ENCODE measurements at places on chromosomes 12 and 14.

- no peak for DNase-seq
These were observed 13.6 kb downstream of the LRRK2 start for GRCh38 chr12:40238266-40238902.

DNA sequence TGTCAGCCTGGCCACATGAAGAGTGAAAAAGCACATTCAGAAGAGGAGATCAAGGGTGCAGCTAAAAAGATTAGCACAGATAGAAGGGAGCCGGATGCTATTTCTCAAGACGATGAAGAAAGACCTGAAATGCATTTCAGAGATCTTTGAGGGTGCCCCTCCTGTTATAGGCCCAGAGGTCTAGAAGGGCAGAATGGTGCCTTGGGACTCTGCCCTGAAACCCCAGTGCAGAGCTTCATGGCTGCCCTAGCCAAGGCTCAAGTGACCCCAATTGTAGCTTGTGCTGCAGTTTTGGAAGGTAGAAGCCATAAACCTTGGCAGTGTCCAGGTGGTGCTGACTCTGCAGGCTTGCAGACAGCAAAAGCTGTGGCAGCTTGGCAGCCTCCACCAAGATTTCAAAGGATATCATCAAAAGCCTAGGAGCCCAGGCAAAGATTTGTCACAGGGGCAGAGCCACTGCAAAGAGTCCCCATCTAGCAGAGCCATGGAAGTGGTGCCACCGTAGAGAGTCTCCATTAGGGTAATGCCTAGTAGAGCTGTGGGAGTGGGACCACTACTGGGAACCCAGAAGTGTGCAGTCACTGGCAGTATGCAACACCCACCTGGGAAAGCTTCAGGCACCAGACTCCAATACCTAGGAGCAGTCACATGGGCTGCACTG is 6.4 kb downstream of the LACRT start:
- DNase-seq: no peak

GRCh38 chr12:91877456-91878235 is 268.0 kb downstream of the BTG1 start:
- no peak for DNase-seq

DNA sequence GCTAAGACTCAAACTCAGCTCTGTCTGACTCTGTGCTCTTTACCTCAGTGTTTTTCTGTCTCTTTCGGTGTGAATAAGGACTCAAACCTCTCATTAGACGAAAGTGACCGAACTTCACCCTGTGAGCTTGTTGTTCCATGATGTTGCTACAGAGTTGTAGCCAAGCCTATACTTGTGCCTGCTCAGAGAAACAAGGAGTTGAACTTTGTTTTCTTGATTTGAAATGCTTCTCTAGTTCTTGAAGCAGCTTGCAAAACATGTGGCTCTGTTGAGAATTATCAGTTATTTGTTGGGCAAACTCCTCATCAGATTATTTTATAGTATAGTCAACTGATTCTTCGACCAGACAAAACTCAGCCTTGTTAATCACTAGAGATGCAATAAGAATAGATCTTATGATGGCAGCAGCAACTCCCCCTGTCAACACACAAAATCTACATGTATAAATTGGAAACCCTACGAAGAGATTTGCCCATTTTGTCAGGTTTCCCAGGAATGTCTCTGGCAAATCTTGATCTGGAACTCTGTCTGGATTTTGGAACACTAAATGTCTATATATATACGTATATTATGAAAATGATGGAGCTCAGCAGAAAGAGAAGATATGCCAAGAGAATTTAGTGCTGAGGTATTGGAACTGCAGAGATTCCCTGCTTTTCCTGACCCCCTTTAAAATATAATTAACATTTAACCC is 146.8 kb downstream of the TTLL5 start:
- DNase-seq: no peak

- DNase-seq: no peak
These were observed 211.4 kb downstream of the NTF3 start for GRCh38 chr12:5643266-5643665.

GRCh38 chr12:54299515-54300224 is 1.1 kb downstream of the NFE2 start:
- no peak for DNase-seq

DNA sequence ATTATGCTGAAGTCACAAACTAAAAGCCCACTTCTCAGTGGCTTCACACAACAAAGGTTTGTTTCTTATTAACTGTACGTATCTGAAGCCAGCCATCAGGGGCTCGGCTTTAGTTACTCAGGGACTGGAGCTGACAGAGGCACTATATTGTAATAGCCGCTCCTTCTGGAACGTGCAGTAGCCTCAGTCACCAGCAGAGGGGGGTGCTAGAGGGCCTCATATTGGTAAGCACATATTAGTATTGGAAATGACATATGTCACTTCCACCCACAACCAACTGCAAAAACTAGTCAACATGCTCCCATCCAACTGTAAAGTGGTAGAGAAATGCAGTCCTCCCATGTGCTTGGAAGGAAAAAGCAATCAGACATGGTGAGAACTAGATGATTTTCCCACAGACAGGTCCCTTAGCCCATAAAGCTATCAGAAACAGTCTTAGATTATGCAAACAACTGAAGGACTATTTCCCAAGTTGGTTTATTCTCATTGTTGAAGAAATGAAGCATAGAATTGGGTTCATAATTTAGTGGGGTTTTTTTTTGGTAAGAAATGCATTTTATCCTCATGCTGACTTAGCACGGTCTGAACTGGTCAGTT is 183.6 kb upstream of the G2E3 start:
- peak; percentile 44 for DNase-seq

- no peak for DNase-seq
These were observed 159.3 kb downstream of the CAND1 start for GRCh38 chr12:67428431-67428830.

DNA sequence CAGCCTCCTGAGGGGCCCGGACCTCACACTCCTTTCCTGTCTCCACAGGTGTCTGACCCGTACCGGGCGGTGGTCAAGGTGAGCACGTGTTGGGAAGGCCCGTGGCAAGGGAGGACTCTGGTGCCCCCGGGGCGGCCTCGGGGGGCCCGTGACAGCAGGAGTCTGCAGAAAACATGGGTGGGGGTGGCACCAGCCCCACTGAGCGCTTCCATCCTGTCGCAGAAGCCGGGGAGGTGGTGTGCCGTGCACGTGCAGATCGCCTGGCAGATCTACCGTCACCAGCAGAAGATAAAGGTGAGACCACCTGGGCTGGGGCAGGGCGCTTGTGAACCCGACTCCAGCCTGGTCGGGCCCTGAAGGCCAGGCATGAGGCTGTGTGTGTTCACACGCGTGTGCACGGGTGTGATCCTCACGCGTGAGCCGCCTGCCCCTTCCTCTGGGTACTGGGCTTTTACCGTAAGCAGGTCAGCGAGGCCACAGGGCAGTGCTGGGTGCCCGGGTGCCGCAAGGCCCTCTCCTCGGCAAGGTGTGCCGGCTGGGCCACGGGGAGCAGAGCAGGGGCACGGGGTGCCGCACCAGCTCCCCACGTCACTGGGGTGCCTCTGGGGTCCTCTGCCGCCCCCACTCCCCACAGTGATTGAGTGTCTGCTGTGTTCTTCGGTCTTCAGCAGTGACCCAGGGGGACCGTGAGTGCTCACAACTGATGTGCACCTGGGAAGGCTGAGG is 35.9 kb downstream of the LRCOL1 start:
- no peak for DNase-seq

DNA sequence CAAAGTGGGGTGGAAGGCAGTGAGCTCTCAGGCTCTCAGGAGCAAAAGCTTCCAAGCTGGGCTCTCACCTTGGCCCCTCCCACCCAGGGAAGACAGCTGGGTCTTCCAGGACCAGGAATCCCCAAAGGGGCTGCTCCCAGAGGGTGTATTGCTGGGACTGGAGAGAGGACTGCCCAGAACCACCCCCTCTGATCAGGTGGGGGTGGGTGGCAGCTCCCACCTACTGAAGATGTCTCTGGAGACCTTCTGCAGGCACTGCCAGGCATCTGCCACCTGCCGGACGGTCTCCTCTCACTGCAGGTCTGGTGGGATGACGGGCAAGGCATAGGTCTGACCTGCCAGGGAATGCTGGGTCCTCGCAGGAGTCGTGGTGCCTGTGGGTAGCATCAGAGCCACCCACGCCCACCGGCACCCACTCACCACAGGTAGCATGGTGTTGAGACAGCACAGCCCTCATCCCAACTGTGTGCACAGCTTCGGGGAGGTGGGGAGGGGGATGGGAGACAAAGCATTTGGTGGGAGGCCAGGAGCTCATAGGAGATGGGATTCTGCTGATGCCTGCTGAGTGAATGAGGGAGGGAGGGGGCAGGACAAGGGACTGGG is 103.2 kb downstream of the SINHCAF start:
- no peak for DNase-seq

DNA sequence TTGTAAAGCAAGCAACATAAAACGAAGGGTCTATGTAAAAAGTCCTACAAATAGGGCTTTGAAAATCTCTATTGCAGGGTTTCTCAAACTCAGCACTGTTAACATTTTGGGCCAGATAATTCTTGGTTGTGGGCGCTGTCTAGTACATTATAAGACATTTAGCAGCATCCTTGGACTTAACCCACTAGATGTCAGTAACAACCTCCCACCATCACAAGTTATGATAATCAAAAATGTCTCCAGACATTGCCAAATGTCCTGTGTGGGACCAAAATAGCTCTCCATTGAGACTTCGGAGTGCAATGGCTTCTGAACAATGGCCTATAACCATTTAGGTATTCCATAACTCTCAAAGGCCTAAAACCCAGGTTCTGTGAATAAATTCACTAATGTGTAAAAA is 22.9 kb upstream of the DHRS7 start:
- no peak for DNase-seq

GRCh38 chr12:92007787-92008186 is 137.9 kb downstream of the BTG1 start:
- no peak for DNase-seq

DNA sequence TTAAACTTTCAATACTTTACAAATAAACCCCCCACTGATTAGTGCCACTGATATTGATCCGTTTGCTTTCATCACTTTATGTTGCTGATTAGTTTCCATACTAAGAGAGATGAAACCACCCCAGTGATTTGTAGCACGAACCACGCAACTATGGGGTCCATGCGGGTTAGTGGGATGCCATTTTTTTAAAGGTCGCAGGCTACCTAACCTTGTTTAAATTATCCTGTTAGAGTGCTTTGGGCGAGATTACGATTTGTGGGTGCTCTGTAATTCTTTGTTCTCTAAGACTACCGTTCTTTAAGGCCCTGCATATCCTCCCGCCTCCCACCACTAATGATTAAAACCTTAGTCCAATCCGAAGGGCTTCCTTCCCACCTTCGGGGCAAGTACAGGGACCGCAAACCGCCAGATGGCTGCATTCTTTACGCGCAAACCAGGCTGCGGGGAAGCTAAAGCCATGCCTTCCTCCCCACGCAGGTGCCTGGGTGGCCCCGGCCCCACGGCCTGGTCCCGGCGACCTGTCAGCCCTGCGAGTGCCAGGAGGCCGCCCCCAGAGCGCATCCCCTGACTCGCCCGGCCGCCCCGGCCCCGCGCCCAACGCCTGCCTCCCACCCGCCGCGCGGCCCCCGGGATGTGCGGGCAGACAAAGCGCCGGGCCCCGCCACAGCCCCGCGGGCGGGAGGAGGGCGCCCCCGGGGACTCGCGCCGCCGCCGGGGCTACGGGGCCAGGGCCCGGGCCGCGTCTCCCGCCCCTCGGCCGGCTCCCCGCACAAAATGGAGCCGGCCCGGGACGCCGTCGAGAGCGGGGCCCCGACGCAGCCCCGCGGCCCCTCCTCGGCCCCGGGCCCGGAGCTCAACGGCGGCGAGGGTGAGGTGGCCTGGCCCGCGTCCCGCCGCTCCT is 759 bp downstream of the NFYB start:
- DNase-seq: peak; percentile 33

Measured in progenitor cell of endocrine pancreas (in vitro differentiated cells).